Activated naive CD8-positive, alpha-beta T cell treated with anti-CD3 and anti-CD28 coated beads, Interleukin-2, amount 50 U/mL, for 24 hours (primary cell): ENCODE measurements at places on chromosomes 13 and 19.

- no peak for DNase-seq
Observed at GRCh38 chr19:367963-368629, 23.5 kb upstream of the MIER2 start.

GRCh38 chr19:56423985-56424353 is 19.8 kb downstream of the ZNF583 start:
- DNase-seq: no peak

- no peak for DNase-seq
Observed at GRCh38 chr19:55716531-55716930, 21.7 kb downstream of the NLRP9 start.

DNA sequence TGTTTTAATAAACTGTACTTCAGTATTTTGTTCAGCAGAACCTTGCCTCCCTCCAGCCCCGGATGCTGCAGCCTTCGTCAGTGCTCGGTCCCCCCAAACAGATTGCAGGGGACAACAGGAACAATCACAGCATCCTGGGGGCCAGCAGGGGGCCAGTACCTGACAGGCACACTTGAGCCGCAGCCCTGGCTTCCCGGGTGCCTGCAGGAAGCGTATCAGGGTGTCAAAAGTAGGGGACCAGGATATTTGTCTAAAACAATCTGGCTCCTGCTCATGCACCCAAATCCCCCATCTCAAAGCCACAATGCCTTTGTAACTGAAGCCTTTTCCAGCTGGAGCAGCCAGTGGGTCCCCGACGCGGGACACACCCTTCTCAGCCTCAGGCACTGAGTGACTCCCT is 167.5 kb upstream of the TSHZ3 start:
- no peak for DNase-seq

DNA sequence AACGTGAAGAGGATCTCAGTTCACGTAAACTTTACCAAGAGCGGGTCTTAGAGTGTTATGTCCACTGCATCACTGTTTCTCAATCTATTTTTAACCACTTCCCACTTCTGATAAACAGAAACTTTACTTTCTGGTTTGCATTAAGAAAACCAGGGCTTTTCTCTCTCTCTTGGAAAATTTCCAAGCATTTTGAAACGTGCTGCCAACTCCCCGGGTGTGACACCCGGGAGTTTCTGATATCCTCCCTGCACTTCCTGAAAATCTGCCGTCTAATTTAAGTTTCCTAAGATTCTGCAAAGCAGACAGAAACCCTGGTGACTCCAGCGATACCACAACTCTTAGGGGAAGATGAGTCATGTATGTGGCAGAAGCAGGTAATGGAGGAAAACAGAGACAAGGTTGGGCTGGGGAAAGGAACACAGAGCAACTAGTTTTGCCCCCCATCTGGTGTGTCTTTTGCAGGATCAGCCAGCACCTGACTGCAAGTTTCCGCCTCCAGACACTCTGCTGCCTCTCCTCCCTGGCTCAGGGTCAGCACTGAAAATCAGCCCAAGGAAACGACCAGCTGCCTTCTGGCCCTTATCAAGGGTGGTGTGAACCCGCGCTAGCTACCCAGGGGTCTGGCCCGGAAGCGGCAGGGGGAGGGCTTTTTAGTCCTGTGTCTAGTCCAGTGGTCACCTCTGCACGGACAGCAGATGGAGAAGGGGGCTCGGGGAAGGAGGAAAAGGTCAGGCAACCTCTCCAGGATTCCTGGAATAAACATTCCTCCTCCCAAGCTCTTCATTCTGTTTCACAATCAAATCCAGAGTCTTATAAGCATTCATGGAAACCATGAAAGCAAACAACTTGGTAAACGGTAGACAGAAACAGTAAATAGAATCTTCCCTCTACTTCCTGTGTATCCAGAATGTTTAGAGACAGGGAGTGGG is 11.3 kb upstream of the FFAR2 start:
- DNase-seq: peak; percentile 36

DNA sequence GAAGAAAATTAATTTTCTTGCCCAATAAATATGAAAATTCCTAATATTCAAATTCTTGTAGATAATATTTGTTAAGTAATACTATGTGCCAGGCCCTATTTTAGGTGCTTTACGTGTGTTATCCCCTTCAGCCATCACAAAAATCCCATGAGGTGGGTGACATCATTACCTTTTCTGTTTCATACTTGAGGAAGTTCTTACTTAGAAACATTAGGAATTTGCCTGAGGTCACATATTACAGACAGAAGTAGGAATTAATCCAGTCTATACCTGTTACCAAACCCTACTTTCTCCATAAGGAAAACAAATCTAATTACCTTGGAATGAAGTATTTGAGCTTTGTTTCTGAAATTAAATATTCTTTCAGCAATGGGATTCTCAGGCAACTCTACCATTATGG is 336.1 kb downstream of the GPC6 start:
- no peak for DNase-seq

GRCh38 chr19:53177986-53178385 is 15.2 kb downstream of the ZNF665 start:
- no peak for DNase-seq

- no peak for DNase-seq
Observed at GRCh38 chr13:49858178-49858856, 65.8 kb upstream of the KPNA3 start.

DNA sequence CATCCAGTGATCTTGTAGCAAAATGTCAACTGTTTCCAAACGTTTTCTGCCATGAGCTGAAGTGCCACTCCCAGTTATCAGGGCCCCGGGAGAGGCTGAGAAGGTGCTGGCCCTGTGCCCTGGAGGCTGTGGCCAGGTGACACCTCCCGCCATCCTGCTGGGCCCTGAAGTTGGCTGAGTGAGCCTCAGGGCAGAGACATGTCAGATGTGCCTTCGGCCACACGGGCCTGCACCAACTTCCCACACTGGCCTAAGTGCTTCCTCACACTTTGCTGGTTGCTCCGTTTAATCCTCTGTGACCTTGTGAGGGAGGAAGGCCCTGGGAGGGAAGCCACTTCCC is 4.8 kb downstream of the ADPRHL1 start:
- no peak for DNase-seq

- no peak for DNase-seq
Observed at GRCh38 chr19:13005861-13006370, 10.6 kb downstream of the NFIX start.

DNA sequence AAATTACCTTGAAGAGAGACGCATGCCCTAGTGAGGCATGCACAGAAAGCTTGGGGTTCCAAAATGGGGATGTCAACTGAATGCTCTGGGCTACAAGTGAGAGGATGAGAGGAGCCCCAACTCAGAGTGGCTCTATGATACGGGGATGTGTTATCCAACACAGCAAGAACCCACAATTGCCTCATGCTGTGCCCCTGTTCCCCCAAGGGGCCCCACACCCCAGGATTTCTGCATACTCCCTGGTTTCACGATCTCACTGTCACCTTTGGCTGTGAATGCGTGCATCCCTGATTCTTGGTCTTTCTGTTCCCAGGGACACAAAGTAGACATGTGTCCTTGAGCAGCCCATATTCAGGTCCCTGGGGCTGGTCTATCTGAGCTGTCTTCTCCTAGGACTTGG is 29.3 kb downstream of the WDR88 start:
- no peak for DNase-seq

DNA sequence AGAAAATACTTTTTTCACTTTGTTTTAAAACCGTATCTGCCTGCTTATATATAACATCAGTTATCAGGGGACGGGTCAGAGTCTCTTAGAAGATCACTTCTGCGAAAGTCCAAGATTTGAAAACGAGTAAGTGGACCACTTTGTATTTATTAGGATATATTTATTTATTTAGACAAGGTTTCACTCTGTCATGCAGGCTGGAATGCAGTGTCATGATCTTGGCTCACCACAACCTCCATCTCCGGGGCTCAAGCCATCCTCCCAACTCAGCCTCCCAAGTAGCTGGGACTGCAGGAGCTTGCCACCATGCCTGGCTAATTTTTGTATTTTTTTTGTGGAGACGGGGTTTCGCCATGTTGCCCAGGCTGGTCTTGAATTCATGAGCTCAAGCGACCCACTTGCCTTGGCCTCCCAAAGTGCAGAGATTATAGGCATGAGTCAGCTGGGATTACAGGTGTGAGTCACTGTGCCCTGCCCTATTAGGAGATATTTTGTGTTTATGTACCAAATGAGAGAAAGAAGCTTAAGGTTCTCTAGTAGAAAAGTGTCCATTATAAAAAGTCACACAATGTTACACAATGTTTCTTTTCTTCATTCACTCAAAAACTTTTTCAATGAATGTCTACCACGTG is 39.5 kb downstream of the RASL11A start:
- no peak for DNase-seq

- no peak for DNase-seq
Observed at GRCh38 chr13:44498969-44499368, 77.2 kb downstream of the TSC22D1 start.

GRCh38 chr13:34678154-34678553 is 263.9 kb upstream of the NBEA start:
- DNase-seq: no peak

DNA sequence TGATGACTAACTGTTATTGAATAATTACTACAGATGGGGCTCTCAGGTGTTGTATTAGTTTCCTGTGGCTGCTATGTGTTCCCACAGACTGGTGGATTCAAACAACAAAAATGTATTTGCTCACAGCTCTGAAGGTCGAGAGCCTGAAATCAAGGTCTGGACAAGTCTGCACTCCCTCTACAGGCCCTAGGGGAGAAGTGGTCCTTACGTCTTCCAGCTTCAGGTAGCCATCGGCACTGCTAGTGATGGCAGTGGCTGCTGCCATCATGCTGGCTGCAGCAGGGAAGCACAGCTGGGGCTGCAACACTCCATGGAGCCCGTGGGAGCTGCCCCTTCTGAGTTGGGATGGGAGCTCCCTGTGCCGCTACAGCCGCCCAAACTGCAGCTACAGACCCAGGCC is 1.9 kb downstream of the TEX26 start:
- DNase-seq: no peak

GRCh38 chr19:48646001-48646721 is at the start of gene CA11:
Gene CA11, minus strand, starts transcription at chr19:48646187. Its CDS starts 555 bp downstream, at chr19:48645632.
- peak; percentile 92 for DNase-seq
